Activated CD4-positive, CD25-positive, alpha-beta regulatory T cell (primary cell): ENCODE measurements at places on chromosomes 7 and 10.

DNA sequence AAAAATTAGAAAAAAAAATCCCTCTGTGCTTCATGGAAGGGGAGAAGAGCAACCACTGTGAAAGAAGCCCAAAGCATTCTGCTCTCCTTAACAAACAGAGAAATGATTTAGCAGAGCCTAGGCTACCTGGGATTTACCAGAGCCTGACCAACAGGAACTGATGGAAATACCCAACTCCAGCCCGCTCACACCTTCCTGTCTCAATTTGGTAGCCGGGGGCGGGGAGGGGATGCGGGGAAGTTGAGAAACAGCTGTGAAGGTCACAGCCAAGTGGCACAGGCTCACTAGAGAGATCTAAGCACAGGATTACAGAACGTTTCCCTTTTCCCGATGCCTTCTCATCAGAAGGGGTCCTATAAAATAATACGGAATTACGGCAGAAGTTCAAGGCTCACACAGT lies 17.6 kb downstream of the RSU1 start:
- no peak for DNase-seq

DNA sequence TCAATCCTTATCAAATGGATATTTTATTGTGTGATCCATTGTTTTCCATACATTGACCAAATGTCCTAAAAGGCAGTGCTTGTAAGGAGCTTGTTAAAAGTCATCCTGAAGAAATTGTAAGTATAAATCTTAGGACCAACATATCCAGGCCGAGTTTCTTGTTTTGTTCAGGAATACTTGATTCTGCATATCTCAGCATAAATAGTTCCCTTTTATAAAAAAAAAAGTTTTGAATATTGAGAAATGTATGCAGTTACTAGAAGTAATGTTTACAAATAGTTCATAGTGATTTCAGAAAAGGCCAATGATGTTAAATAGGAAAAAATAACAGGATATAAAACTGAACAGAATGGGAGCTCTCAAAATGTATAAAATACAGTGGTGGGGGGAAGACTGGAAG lies 6.6 kb downstream of the GRID1 start:
- DNase-seq = no peak

- DNase-seq = no peak
Observed at GRCh38 chr10:68562661-68563570, 2.8 kb downstream of the TET1 start.

GRCh38 chr10:62335326-62335725 lies 38.8 kb upstream of the ZNF365 start:
- no peak for DNase-seq

GRCh38 chr10:93352638-93353383 lies 129.3 kb downstream of the MYOF start:
- DNase-seq = no peak

GRCh38 chr10:6025683-6026255 lies 36.4 kb downstream of the IL2RA start:
- no peak for DNase-seq

DNA sequence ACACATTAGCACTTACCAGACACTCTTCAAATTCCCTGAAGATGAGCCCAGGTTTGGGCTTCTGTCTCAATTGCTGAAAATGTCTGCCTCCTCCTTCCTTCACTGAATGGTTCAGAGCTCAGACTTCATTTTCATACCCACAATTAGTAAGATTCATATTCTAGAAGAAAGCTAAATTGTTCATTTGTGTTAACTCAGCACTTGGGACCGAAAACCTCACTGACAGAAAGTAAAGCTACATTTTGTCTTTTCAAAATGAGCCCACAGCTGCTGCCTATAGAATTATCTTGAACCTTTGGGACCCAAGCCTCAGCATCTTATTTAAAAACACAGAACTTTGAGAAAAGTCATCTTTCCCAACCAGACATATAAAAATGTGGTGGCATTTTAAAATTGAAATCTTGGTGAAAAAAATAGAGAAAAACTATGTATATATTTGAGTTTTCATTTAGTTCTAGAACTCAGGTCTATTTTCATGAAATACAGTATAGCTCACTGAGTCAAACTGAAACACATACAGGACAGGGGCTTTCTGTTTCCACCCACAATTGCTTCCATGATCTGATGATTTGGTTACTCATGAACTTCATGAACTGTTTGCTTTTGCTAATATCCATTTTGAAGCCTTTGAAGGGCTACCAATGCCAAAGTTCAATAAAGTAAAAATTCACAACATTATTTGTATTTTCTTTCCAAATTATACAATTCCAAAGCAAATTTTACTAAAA lies 119.1 kb upstream of the PFKP start:
- no peak for DNase-seq

DNA sequence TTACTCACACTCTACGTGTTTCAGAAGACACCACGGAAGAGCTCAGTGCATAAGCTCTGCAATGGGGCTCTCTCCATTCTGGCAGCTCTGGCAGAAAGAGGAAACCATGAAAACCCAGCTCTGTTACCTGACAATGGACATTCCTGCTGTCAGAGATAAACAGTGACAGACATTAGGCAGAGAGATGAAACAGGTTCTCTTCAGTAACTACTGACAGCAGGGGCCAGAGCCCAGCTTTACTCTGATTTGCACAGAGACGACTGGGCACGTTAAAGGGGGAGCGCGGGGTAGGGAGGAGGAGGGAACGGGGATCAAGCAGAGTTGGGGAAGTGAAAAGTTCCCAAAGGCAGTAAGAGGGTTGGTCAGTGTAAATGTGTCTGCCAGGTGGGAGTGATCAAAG lies 206.1 kb downstream of the RAMP3 start:
- no peak for DNase-seq

- no peak for DNase-seq
Observed at GRCh38 chr10:73744664-73744975, 448 bp downstream of the SEC24C start.

DNA sequence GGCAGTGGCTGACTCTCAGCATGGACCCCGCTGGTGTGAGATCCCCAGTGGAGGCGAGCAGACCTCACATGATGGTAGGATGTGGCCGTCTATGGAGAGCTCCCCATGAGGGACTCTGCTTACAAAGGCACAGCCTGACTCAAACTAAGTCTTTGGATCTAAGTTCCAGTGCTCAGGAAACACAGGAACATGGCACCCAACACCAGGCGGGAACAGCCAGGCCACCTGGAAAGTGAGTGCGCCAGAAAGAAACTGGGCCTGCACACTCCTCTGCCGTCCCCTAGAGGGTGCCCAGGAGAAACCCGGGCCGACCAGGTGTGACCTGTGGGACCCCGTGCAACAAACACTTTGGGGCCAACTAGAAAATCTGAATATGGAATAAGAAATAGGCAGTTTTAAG lies 10.0 kb downstream of the PITRM1 start:
- DNase-seq = no peak

- DNase-seq = no peak
Observed at GRCh38 chr7:74612015-74612829, 45.3 kb upstream of the GTF2I start.

DNA sequence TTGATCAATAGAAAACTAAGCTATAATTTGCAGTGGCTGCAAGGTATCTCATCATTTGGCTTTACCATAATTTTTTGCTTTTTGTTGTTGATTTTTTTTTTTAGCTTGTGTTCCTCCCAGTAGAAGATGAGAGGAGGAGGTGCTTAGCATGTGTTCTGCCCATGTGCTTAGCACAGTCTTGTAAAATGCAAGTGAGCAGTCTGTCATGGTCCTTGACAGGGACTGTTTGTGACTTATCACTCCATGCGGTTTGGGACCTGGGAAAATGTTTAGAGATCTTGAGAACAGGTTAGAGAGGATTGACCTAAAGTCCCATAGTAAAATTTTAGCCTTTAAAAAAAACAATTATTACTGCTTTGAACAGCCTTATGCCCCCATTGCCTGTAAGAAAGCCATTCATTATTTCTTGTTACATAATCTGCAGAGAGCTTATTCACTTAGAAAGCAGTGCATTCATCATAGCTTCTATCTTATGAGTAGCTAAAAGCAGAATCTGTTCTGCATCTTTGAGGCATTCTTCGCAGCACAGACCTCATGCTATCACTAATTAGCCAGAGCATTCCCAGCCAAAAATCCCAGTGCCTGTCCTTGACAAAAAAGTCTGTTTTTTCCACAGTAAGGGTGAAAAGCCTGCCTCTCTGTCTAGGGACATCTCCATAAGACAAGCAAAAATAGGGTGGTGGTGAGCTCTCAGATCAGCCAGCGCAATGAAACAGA lies 748.7 kb upstream of the GALNT17 start:
- no peak for DNase-seq

- no peak for DNase-seq
Observed at GRCh38 chr10:100877461-100877850, 35.3 kb upstream of the SLF2 start.

DNA sequence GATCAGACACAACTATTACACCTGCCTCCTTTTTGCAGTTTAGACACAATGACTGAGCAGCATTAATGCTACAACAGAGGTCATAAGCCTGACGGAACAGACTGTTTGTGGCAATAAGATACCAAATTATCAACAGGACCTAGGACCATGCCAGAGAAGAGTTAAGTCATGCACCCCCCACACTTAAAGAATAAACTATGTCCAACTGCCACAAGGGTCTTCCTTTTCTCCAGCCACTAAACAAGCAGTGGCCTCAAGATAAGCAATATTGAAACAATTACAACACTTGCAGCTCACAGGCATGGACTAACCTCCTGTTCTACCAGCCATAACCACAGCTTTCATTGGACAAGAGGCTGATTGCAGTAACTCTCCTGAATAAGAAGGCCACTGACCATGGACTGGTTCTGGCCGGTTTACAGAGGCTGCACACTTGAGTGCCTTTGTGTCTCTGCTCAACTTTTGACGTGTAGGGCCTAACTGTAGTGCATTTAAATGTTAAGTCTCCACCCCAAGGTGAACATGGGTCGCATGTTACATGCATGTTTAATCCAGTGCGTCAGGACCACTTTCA lies 104.4 kb downstream of the STRA8 start:
- no peak for DNase-seq

DNA sequence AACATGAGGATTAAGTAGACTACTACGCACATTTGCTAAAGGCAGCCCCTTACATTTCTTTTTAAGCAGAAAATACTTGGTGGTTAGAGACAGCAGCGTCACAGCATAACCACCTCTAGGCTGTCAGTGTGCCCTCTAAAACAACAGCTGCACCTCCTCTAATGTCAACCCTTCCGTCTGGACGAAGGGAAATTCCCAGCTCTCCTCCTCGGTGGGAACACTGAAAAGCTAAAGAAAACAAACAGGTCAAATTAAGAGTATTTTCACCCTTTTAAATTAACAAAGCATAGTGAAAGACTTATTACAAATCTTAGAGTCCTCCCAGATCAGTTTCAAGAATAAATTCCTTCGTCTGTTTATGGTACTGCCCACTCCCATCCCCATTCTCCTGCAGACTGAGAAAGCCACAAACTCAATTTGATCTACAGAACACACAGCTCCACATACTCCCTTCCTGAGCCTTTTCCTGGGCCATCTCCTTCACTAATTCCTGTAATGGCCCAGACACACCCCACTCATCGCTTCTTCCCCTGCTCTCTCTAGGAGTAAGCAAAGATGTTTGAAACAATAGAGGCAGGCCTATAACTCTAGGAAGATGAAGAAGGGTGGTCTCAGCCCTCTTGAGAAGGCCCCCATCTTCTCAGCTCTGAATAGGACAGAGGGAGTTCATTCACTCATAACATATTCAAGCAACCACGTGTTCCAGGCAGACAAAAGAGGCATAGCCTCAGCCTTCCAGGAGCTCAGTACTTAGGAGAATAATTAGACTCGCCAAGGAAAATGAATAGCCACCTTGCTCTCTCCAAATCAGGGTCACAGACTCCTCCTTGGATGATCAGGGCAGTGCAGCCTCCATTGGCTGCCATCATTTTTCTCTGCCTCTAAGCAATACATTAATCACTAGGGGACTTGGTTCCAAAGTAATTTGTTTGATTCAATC lies 47.5 kb upstream of the HNRNPH3 start:
- no peak for DNase-seq

- DNase-seq = no peak
Observed at GRCh38 chr10:28331841-28332240, 29.0 kb upstream of the MPP7 start.

DNA sequence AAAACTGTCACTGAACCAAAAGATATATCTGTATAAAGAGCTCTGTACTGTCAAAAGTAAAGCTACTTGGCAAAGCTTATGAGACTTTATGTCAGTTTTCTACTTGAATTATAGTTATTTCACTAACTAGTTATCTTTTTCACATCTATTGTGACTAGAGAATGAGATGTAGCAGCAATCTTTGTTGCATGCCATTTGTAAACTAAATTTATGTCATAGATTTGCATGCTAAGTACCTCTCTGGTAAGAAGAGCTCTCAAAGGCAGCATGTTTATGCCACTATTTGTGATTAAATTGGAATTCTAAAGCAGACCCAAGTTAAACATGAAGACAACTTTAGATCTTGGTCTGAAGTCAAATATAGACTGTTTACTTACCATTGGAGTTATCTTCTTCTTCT lies 300.6 kb downstream of the CNTNAP2 start:
- no peak for DNase-seq

DNA sequence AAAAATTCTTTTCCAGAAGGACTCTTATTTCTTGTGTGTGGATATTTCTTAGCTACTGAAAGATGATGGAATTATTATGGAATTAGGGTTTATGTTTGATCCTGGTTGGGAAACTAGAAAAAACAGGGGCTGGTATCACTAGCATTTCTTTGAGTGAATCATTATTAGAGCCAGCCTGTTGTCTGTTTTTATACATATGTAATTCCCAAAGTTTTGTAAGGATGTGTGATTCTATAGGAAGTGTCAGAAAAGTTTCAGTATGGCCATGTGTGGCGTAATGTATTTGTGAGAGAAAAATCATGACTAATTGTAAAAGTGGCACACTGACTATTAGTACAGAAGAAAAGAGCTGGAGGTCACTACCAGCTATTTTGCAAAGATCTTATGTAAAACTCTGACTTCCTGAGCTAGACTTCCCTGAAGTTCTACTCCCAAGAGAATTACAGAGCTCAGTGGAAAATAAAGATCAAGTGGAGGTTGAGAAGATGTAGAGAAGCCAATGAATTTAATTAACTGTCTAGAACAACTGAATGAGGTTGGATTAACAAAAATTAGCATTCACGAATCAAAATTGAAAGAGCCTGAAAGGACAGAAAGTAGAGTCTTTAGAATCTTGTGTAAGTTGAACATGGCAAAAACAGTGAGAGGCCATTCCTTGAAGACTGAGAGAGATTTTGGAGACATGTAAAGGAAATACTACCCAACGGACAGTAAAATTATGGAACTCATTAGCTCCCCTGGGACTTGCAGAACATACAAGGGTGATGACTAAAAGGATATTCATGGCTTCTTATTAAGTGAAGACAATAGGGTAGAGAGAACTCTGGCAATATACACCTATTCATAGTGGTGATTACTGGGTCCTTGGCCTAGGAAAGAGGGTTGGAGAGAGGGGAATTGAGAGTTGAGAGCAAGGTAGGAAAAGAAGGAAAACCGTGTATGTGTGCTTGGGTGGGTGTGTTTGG lies 12.5 kb downstream of the ZNF365 start:
- no peak for DNase-seq

GRCh38 chr7:114670676-114671075 lies 251.2 kb upstream of the MDFIC start:
- no peak for DNase-seq

DNA sequence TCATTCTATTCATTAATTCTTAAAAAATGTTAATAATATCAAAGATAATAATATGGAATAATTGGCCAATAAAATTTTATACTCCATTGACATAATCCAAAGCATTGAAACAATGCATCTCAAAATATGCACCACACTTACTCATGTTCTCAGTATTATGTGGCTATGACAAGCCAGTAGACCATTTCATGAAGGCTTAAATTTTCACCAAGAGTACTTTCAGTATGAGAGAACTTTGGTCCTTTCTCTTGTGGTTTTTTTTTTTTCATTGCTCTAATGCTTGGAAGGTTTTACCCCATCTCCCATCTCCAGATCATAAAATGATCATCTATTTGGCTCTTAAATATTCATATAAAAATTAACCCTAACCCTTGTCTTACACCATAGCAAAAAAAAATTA lies 45.5 kb upstream of the TMEM140 start:
- no peak for DNase-seq
